Activated T-cell treated with anti-CD3 and anti-CD28 coated beads for 48 hours (primary cell): ENCODE measurements at places on chromosomes 6 and 20.

GRCh38 chr6:44481056-44481455 is 93.5 kb downstream of the CDC5L start:
- DNase-seq, result no peak

DNA sequence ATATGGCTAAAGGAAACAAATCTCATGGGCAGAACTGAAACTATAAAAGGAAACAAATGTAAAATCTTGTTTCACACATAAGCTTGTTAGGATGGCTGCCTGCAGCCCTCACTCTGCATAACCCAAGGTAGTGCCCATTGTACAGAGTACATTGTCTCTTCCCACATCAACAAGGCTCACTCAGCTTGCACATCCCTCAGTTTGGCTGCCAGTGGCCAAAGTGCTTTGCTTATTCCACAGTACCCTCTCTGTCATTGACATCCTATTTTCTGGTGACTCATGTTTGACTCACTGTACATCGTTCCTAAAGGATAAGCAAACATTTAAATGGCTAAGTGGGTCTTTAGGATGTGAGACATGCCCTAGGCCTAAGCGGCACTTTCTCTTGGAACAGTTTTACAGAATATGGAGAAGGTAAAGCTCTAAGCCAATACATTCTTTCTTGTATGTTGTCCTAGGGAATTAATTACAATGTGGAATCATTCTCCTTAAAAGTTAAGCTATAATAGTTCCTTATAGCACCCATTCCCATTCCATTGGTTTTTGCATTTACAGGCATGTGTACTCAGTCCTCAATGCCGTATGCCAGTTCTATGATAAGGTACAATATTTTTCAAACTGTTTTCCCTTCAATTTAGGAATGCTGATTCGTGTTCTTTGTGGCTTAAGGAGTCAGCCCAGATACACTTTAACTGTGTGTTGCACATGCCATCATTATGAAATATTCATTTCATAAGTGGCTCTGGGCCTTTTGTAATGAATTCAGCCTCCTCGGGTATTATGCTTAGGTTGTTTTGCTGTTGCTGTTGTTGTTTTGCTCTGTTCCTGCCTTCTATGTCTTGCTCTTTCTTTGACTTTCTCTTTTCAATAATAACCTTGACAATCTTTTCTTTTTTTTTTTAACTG is 5.5 kb downstream of the ANKEF1 start:
- no peak for DNase-seq

GRCh38 chr6:85483846-85484245 is 34.0 kb downstream of the NT5E start:
- no peak for DNase-seq

GRCh38 chr6:107770541-107770940 is 53.6 kb downstream of the SCML4 start:
- DNase-seq, result no peak

DNA sequence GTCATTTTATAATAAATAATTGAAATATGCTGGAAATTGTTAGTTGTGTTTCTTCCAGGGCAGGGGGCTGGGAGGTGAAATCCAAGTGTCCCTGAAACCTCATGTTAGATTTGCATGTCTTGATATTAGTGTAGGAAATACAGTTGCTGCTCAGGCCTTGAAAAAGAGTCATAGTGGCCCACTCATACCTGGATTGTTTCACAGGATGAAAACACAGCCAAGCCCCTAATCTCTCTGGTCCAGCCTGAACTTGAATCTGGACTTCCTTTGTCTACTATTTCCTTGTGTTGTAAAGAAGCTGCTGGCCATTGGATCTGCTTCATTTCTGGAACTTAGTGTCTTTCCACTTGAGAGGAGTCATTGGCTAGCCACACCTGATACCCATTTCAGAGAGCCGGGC is 108.8 kb upstream of the JARID2 start:
- no peak for DNase-seq

GRCh38 chr6:136930528-136930927 is 8.4 kb downstream of the SLC35D3 start:
- no peak for DNase-seq

- no peak for DNase-seq
Measured at GRCh38 chr6:140276133-140276532, 901.7 kb upstream of the CITED2 start.

- DNase-seq, result no peak
Measured at GRCh38 chr6:167565884-167566599, 241.2 kb downstream of the TTLL2 start.

DNA sequence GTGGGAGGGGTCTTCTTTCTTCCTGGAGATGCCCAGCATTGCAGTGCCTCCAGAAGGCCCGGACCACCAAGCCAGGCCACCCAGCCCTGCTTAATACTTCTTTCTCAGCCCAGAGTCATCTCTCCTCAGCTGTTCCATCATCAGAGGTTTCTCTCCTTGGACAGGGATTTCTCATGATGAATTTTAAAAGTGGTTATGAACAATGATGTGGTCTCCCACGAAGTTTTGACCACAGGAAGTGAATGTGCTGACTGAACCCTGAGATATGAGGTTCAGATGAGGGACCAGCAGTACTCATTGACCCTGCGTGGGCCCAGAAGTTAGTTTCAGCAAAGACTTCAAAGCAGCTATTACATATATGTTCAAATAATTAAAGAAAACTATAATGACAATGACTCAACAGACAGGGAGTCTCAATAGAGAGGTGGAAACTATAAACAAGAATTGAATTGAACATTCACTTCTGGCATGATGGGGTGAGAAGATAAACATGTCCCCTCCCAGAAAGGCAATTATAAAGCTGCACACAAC is 114.5 kb upstream of the SLC22A16 start:
- peak; percentile 32 for DNase-seq

- DNase-seq, result no peak
Measured at GRCh38 chr6:167031082-167031709, 32.0 kb downstream of the CEP43 start.

GRCh38 chr6:151546941-151547659 is 53.3 kb downstream of the CCDC170 start:
- no peak for DNase-seq

- DNase-seq, result no peak
Measured at GRCh38 chr6:36676141-36677058, 2.1 kb upstream of the CDKN1A start.

GRCh38 chr20:41361757-41362747 is 4.6 kb downstream of the EMILIN3 start:
- no peak for DNase-seq

- no peak for DNase-seq
Measured at GRCh38 chr6:50825375-50826036, 6.8 kb downstream of the TFAP2B start.

DNA sequence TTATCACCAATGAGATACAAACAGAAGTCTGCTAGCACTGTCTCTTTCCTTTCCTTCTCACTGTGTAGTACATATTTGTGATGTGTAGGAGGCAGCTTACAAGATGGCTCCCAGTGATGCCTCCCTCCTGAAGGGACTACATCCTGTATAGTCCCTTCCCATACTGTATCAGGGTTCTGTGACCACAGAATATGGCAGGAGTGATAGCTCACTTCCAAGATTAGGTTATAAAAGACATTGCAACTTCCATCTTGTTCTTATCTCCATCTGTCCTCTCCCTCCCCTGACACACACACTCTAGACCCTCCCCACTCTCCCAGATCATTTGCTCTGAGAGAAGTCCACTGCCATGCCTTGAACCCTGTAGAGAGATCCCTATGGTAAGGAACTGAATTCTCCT is 38.0 kb downstream of the SESN1 start:
- no peak for DNase-seq

DNA sequence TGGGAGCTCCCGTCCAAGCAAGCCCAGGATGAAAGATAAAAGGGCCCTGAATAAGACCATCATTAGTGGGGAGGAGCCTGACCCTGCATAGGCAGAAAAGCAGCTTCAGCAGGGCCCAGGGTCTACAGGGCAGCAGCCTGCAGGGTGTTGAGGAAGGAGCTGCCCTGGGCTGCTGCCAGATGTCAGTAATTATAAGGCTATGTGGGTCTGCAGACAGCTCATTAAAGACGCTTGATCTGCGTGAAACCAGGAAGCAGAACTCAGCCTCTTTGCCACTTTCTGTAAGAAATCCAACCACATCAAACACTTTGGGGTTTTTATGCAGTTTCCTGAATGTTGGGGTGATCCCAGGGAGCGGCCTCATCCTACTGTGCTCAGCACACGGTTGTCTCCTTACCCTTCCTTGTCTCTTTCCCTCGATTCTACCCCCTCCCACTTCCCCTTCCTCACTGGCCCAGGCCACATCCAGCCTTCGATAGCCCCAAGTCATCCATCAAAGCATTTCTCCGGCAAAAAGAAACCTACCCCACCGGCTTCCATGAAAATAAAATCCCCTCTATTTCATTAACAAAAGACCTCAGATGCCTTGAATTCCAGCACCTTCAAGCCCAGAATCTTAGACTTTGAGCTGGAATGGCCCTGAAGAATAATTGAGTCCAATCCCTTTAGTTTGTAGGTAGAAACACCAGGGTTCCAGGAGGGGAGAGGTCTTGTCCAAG is 1.0 kb upstream of the TGM6 start:
- DNase-seq, result no peak

GRCh38 chr20:32534661-32535240 is 50.4 kb downstream of the NOL4L start:
- DNase-seq, result no peak

GRCh38 chr6:52482903-52483670 is 62.9 kb downstream of the EFHC1 start:
- DNase-seq, result no peak

- DNase-seq, result no peak
Measured at GRCh38 chr6:32483968-32484613, 44.4 kb downstream of the HLA-DRA start.

- DNase-seq, result no peak
Measured at GRCh38 chr6:42179261-42179944, 6.2 kb downstream of the GUCA1A start.

DNA sequence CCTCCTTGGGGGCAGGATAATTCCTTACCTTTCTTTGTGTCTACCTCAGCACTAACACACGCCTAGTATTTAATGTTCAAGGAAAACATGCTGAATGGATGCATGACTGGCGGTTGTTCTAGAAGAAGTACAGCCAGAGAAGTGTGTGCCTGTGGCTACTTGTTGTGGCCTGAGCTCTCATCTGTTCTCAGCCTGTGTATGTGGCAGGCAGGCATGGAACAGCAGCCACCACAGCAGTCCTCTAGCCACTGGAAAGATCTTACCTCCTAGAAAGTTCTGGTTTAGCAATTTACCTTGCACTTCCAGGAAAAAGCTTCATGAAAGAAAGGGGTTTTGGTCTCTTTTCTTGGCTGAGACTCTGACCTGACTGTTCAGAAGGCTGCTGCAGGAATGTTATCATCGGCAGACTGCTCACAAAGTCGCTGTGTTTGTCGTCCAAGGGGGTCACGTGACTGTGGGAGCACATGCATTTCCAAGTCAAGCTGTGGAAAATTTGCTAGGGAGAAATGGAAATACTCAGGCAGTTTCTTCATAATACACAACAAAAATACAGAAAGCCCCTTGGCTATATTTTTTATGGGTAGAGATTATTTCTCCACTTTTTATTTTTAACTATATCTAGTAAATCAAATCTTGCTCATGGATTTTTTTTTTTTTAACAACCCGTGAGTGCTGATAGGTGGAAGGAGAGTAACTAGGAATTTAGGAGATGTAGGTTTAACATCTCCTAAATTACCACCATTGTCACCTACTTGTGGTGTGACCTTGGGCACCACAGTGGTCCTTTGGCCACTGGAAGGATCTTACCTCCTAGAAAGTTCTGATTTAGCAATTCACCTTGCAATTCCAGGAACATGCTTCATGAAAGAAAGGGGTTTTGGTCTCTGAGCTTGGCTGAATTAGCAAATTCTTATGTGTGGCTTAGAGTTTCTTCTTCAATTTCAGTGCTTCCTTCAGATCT is 110.8 kb upstream of the GPR6 start:
- no peak for DNase-seq

DNA sequence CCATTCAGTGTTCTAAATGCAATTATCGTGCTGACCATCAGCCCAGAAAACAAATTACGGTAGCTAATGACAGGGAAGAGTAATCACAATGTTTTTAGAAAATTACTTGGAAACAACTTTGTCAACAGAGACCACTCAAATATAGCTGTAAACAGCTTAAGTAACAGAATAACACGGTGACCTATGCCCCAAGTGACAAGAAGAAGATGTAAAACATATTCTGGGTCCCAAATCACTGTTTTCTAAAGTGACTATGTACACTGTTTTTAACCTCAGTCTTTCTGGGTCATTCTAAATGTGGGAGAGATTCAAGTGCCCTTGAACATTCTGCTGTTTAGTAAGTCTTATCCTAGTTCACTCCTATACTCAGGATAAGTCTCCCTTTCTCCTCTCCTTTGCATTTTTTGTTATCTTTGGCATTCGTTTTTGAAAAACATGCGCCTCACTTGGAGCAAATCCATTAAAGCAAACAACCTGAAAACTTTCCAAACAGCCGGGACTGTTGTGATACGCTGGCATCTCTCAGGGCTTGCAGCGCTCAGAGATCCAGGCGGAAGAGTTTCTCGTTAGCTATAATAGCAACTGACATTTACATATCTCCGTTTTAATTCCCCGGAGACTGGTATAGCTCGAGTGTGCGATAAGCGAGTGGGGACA is 114.5 kb upstream of the SOX4 start:
- DNase-seq, result no peak

DNA sequence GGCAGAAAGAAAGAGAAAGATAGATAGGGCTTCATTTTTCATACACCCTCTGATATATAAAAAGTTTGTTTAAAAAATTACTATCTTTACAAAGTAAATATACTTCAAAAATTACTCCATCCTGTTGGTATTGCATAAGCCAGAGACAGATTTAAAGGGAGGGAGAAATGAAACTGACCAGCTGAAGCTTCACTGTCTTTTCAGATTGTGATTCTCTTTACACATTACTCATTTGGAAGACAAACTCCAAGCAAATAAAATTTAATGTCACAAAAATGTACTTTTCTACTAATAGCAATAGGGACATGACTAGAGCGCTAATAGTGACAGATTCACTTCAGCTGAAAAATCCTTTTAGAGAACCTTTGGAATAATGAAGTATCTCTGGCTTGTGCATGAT is 38.6 kb upstream of the MARCKS start:
- no peak for DNase-seq

DNA sequence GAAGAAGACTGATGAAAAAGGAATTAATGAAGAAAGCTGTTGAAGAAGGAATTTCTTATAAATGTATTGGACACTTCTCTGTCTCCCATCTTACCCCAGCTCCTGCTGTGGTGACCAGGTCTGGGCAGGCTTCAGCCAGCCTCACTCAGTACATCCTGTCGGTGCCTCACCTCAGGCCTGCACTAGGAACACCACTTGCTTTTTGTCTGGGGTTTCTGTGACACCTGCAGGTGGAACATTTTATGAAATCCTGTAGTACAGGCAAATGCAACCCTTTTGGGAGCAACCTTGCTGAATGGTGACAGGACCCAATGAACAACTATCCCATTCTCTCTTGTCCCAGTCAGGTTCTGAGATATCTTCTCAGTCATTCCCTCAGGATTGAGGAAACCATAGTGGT is 129.7 kb downstream of the PRDM13 start:
- DNase-seq, result no peak

DNA sequence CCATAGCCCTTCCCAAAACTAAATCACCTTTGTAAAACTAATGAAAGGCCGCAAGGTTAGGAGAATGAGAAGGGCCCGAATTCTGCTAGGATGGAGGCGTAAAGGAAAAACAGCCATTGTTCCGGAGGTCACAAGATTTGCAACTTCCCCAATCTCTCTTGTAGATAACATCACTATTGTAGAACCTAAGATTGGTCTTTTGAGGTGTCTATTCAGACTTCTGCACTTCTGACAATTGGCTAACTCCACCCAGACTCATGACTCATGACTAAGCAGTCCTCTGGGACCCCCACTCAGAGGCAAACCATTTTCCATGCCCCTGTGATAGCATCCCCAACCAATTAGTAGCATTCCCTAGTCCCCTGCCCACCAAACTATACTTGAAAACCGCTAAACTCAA is 210.5 kb upstream of the SHLD1 start:
- DNase-seq, result no peak
